ENCODE measurements at places on chromosomes 5 and 9.

DNA sequence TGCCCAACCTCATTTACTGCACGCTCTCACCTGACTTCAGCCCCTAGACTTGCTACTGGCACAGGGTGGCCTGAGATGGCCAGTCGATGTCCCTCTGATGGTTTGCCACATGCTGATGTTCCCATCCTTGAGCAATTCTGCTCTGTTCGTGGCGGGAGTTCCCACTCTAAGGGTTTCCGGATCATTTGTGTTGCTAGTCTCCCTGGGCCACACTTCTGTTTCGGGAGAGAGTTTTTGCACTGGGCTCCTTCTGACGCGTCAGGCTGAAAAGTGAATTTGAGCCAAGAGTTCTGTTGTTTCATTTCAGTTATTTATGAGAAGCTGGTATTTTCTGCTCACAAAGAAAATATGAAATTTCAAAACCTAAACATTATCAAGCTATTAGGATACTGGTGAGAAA is 597.7 kb downstream of the BNC2 start:
- no peak for DNase-seq

- no peak for DNase-seq
Observed at GRCh38 chr5:66498791-66499207, 97.4 kb upstream of the MAST4 start.

DNA sequence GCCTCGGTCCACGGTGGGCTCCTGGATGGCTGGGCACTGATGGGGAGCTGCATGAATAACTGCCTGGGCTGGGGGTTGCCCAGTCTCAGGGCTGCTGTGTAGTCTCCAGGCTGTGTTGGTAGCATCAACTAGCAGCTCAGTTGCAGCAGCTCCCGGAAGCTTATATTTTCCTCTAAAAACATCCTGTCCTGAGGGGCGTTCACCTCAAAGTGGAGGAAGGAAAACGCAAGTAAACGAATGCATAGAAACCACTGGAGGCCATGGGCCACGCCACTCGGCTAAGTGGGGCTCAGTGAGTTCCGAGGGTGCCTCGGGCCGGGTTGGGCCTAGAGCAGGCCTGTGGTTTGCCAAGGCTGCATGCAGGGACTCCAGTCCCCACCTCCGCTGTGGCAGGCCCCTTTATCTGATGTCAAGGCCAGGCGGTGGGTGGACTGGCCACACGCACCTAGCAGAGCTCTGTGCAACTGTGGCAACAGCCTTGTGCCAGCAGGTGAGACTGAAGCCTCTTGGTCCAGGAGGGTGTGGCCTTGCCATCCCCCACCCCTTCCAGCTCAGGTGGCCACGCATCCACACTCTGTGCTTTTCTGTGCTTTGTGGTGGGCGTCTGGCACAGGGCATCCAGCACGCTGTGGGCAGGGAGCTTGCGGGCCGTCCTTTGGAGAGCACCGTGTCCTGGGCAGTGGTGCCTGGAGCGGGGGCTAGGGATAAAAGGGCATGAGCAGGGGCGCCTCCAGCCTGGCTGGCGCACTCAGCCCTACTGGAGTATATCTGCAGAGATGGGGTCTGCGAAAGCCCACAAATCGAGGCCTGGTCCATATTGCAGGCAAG is 15.1 kb downstream of the TCF7 start:
- no peak for DNase-seq

DNA sequence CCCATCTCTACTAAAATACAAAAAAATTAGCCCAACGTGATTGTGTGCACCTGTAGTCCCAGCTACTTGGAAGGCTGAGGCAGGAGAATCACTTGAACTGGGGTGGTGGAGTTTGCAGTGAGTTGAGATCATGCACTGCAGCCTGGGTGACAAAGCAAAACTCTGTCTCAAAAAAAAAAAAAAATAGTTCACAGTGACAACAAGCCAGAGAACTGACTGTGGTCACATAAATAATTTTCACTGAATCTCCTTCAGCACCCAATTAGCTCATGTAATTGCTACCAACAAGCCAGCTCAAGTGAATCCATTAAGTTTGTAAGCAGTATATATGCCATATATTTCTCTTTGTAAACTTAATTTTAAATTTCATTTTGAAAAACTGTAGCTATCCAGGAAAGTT is 14.5 kb upstream of the AFAP1L1 start:
- DNase-seq = no peak

GRCh38 chr9:127493592-127494303 is 42.4 kb downstream of the LRSAM1 start:
- DNase-seq = no peak

- DNase-seq = no peak
Observed at GRCh38 chr5:106241409-106241808, 1429.3 kb downstream of the EFNA5 start.

- no peak for DNase-seq
Observed at GRCh38 chr9:132423503-132423902, 13.5 kb downstream of the CFAP77 start.

DNA sequence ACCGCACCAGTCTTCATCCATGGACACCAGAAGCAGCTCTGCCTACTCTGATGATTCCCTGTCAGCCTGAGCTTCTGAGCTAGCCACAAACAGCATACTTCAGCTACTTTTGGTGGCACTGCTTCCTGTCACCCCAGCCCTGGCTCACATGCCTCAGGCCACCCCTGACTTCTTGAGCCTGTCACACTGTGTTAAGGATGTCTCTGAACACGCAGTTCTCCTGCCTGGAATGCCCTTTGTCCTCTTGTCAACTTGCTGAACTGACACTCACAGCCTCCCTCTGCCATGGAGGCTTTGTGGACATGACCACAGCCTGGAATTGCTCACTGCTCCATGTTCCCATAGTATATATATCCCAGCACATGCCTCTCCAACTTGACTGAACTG is 7.2 kb downstream of the MACROH2A1 start:
- no peak for DNase-seq

DNA sequence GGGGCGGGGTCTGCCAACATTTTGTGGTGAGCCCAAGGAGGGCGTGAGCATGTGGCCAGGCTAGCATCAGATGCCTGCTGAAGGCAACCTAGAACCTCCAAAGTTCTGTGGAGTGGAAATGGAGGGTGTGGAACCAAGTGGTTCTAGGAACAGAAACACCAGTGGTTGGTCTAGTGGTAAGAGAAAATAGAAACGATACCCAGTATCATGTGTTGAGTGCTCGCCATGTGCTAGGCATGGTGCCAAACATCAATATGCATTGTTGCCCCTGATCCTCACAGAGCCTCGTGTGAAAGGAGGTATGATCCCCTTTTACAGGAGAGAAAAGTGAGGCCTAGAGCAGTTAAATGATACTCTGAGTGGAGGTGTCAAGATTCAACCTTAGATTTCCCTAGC is 31.5 kb upstream of the MVB12B start:
- DNase-seq = no peak

DNA sequence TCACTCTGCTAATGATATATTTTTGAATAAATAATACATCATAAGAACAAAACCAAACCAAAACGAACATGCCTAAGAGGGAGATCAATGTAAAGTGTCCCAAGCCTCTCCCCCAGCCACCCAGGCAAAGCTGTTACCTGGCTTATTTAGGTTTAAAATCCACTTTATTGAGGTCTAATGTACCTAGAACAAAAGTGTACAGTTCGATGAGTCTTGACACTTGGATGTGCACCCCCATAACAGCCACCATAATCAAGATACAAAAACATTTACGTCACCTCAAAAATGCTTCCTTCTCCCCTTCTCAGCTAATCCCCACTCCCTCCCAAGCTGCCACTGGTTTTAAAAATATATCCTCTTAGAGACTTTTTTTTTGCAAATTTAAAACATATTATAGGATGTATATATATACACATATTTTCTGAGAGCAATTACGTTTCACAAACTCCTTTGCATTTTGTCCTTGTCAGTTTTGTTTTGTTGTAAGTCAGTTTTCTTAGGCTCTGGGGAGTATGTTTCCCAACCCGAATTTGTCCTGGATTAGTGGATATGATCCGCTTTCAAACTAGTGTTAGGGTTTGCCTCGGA is 8.3 kb upstream of the NKX2-5 start:
- no peak for DNase-seq

- no peak for DNase-seq
Observed at GRCh38 chr9:100217536-100217935, 118.5 kb downstream of the INVS start.
